GM12878 (cell line): ENCODE measurements at places on chromosomes 12 and 14.

DNA sequence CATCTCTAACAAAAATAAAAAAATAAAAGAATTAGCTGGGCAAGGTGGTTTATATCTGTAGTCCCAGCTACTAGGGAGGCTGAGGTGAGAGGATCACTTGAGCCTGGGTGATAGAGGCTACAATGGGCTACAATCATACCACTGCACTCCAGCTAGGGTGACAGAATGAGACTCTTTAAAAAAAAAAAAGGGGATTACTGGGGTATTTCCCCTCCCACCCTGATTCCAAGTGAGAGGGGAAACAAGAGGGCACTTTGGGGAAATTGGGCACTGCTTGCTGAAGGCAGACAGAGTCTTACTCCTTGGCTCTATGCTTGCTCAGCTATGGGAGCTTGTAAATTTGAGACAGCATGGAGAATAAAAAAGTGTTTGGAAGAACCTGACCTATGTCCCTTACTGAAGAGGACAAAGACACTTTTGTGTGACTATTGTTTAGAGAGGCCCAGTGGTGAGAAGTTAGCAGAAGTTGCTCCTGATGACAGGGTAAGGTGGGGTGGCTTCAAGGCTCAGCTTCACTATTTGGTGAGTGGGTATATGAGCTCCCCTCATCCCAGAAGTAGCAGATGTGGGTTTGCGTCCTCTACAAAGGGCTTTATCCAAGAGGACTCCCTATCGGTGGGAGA is 44.0 kb downstream of the KLRG1 start:
- DNase-seq, result no peak

DNA sequence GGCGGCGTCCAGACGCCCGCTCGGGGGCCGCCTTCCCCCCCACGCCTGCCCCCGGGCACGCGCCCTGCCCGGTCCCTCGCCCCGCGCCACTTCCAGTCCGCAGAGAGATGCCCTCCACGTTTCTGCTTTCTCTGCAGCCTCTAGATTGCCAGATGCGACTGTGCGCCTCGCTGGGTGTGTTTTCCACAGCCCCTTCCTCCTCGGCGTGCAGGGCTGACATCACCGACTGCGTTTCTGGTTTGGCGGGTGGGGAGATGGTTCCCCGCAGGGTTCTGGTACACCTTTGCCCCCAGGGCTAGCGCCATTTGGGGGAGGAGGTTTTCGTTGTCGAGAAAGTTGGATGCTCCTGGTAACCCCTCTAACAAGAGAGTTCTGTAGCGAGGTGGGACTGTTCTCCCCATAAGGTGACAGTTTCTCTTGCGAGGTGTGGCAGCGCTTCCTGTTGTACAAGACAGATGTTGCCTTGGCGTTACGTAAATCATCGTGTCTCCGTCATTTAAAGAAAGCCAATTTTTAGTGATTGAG is 1.5 kb downstream of the CALM1 start:
- DNase-seq, result no peak

GRCh38 chr14:62133776-62134550 is 371.7 kb downstream of the SNAPC1 start:
- DNase-seq, result no peak

DNA sequence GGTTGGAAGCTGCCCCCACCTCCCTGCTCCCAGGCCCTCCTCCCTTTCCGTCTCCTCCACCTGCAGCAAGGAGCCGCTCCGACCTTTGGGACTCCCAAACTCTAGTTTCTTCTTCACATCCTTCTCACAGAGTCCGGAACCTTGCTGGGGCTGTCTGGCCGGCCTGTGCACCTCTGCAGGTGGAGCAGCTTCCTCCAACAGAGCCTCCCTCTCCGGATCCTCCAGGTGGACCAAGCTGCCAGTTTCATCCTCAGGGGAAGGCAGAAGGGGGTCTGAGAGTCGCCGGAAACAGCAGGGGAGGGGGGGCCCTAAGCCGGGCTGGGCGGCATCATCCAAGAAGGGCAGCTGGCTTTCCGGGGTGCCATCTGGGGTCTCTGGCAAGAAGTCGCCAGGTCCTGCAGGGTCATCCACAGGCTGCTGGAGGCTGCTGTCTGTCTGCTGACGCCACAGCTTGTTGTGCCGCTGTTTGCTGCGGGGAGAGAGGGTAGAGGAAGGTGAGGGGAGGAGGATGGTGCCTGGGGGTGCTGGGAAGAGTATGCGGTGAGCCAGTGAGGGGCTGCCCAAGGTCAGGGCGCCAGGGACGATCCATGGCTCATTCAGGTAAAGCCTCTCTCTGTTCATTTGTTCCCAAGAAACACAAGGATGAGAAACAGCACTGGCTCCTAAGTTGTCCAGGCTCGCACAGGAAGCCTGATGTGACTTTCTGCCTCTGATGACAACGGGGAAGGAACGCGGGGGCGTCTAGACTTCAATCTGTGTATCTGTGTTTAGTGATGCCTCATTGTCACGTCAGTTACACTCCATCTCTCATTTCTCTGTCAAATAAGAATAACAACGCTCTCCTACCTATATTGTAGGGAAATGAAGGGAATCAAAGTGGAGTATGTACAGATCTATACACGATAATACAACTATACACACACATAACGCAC is 61.3 kb upstream of the CORO1C start:
- DNase-seq, result no peak

GRCh38 chr12:85568395-85569103 is 267.7 kb downstream of the RASSF9 start:
- no peak for DNase-seq

DNA sequence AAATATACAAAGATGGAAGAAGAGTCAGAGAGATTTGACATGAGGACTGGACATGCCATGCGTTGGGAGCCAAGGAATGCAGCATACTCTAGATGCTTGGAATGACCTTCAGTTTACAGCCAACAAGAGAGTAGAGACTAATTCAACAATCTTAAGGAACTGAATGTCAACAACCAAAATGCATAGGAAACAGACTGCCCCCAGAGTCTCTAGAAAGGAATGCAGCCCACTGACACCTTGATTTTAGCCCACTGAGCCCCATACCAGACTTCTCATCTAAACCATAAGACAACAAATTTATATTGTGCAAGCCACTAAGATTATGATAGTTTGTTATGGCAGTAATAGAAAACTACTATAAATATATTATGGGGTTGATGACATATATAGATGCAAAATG is 611.2 kb downstream of the RPS29 start:
- no peak for DNase-seq

DNA sequence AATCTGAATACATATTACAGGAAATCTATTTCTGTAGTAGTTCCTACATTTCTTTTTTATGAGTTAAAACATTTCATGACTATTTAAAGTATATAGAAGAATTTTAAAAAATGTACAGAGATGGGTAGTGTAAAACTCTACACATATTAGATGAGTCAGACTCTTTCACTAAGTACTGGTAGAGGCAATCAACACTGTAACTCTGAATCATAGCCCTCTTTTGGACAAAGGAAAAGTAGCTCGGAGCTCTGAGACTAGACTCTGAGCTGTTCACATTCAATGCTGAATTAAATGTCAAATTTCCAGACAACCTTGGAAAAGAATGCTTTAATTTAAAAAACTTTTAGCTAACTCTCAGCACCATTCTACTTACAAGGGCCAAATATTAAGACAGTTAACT is 3.4 kb downstream of the PTCSC3 start:
- no peak for DNase-seq

DNA sequence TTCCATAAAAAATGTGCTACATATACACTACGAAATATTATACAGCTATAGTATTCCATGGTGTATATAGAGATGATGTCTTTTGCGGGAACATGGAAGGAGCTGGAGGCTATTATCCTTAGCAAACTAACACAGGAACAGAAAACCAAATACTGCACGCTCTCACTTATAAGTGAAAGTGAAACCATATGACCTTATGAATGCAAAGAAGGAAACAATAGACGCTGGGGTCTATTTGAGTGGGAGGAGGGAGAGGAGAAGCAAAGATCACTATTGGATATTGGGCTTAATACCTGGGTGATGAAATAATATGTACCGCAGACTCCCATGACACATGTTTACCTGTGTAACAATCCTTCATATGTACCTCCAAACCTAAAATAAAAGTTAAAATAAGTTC is 142.8 kb downstream of the LRFN5 start:
- no peak for DNase-seq

- no peak for DNase-seq
These were observed 1.6 kb upstream of the RPL10L start for GRCh38 chr14:46653031-46653755.

- DNase-seq, result no peak
These were observed 278.2 kb downstream of the FOXN3 start for GRCh38 chr14:89138846-89139245.

- no peak for DNase-seq
These were observed 635.5 kb downstream of the KCNH5 start for GRCh38 chr14:62409626-62410300.

GRCh38 chr12:106226884-106227640 is 20.8 kb downstream of the CKAP4 start:
- DNase-seq, result no peak

GRCh38 chr12:67220065-67220464 is 49.1 kb upstream of the CAND1 start:
- no peak for DNase-seq

- no peak for DNase-seq
These were observed 24.2 kb downstream of the CHST11 start for GRCh38 chr12:104480826-104481440.

DNA sequence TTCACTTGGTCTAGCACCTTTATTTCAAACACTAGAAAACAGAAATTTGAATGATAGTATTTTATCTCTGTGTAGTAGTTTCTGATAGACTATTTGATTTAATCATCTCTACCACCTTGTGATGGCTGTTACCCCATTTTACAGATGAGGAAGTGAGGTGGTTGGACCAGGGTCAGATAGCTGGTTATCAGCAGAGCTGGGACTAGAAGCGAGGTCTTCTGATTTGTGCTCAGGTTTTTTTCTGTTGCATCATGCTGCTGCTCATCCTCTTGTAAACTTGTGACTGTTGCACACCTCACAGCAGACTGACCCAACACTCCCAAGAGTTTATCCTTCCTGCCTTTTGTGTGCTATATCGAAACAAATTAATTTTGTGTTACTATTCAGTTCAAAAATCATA is 10.1 kb upstream of the MANSC4 start:
- DNase-seq, result no peak

DNA sequence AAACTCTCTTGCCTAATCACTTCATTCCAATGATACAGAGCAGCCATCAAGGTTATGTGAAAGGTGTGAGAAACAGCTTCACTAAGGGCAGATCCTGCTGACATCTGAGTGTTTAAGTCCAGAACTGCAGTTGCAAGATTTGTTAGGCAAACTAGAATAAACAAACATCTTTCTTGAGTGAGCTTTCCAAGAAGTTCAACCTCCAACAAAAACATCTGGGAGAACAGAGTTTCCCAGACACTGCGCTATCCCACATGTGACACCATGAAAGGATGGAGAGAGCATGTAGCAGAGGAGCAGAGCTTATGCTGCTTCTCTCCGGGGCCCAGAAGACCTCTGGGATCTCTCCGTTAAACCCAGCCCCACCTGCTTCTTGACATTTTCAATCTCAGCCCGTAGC is 5.6 kb downstream of the KRT76 start:
- no peak for DNase-seq

GRCh38 chr12:101743242-101743641 is 4.0 kb upstream of the SYCP3 start:
- DNase-seq, result no peak

DNA sequence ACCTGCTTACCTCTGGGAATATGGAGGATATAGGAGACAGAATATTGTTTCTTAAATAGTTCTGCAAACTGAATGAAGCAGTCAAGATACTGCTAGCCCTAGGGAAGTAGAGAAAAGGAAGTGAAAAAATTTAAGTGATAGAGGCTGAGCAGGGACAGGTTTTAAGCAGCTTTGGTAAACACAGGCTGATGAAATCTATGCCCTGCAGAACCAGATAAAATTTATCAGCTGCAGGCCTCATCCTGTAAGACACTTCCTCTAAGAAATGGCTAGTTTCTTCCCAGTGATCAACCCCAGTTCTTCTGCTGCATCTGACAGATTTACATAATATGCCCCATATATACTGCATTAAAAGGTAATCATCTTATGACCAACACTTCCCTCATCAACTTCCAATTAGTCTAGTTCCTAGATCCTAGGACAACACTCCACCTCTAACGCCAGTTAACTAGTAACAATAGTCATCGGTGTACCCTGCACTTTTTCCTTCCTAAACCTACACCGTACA is 1.3 kb upstream of the ESYT1 start:
- no peak for DNase-seq

DNA sequence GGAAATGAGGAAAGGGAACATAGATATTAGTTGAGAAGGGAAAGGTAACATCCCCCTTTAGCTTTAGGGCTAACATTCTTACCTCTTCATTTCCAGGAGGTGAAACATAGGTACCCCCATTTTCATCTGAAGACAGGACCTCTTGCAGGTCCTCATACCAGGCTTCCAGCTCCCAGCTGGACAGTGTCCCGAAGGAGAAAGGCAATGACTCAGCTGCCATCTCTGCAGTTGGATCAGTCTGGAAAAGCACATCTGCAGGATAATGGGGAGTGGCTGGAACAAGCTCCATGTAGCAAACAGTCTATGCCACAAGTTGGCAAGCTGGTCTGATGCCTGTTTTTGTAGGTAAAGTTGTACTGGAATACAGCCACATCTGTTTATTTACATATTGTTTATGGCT is 3.1 kb downstream of the DDIT3 start:
- DNase-seq, result no peak

GRCh38 chr12:63313139-63313538 is 162.1 kb upstream of the AVPR1A start:
- no peak for DNase-seq

- DNase-seq, result no peak
These were observed 19.6 kb upstream of the TC2N start for GRCh38 chr14:91886961-91887360.

DNA sequence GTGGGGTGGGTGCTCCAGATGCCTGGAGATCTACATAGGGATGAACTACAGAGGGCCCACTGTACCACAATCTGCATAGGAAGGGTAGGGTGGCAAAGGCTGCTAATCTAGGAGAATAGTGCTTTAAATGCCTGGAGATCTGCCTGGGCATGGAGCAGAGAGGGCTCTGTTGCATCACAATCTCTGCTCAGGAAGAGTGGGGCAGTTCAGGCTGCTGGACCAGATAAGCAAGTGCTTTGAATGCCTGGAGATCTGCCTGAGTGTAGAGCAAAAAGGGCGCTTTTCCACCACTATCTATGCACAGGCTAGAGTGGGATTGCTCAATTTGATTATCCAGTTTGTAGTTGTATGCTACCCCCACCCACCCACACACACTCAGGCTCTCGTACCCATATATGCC is 886.3 kb upstream of the SEL1L start:
- no peak for DNase-seq

GRCh38 chr14:102079700-102079979 is 7.2 kb downstream of the HSP90AA1 start:
- no peak for DNase-seq

- DNase-seq, result no peak
These were observed 118.0 kb downstream of the TBX5 start for GRCh38 chr12:114287821-114288525.
